ENCODE measurements at places on chromosomes 12 and 14.
A peak's percentile ranks its signal among the peaks of the same experiment; 100 is the strongest.

DNA sequence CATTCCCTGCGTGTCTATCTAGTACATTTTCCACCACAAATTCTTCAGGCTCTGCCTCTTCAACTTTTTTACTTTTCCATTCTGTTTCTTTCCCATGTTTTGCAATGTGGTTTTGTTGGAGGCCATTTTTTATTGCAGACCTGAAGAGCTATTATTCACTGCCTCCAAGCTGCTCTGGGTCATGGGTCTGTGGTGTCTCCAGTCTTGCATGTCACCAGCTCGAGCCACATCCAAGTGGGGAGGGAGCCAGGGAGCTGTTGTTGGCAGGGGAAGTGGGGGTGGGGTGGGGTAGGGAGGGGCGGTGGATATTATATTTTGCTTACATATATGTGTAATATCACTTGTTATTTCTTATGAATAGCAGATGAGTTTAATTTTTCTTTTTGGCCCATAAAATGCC lies 69.1 kb downstream of the VEZT start:
- DNase-seq = no peak

- no peak for DNase-seq
Observed at GRCh38 chr12:101042211-101042610, 167.8 kb downstream of the SLC5A8 start.

DNA sequence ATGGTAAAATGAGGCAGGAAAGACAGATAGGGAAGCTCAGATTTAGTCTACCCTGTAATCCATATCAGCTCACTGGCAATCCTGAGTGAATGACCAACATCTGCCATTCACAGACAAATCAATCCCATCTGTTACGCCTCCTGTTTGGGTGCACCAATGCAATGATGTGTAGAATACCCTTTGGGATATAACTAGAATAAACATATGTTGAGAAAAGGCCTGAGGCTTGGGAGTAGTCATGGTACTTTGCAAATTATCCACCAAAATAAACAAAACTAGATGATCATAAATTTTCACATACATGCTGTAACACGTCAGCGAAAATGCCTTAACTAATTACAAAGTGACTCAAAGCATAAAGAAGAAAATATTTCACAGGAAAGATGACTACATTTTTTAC lies 78.8 kb downstream of the KCNC2 start:
- peak; percentile 56 for DNase-seq

GRCh38 chr12:67940780-67941243 lies 48.4 kb upstream of the IFNG-AS1 start:
- peak; percentile 49 for DNase-seq

- peak; percentile 74 for DNase-seq
Observed at GRCh38 chr14:59363531-59364226, 101.5 kb downstream of the GPR135 start.

GRCh38 chr12:52767020-52767379 lies 10.1 kb downstream of the KRT76 start:
- no peak for DNase-seq

DNA sequence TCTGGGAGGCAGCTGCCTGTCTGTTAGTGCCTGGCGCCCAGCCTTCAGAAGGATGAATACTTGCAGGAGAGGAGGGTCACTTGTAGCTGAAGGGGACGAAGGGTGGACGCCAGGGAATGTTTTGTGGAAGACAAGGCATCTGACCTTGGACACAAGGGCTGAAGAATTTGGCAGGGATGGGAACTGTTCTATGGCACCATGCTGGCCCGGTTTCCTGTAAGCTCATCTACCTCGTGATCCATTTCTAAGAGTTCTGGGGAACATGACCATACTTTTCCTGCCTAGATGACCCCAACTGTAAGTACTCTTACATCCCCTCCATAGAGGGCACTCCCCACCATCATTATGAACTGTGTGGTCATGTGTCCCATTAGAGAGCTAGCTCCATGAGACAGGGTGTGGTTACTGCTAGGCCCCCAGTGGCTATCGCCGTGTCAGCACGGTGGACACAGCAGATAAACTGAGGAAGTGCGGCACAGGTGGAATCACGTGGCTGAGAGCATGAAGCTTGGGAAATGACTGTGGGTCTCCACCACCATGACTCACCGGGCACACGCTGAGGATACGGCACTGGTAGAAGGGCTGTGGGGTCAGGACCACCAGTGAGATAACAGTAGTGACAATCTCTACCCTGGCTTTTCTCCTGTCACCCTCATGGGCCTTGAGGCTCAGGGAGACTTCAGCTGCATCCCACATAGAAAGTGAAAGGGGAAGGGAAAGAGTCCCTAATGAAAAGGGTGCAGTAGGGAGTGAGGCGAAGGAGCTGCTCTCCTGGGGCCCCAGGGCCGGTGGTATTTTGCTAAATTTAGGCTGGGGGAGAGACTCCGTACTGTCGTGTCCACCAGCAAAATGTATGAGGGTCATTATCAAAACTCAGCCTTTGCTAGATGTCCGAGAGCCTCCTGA lies 252.6 kb downstream of the FOXN3 start:
- DNase-seq = no peak

- DNase-seq = peak; percentile 11
Observed at GRCh38 chr12:67826148-67826547, 163.1 kb upstream of the IFNG-AS1 start.

GRCh38 chr12:9346866-9347327 lies 138.7 kb upstream of the PZP start:
- no peak for DNase-seq

- DNase-seq = no peak
Observed at GRCh38 chr12:55901881-55902490, 25.7 kb downstream of the PYM1 start.

GRCh38 chr12:101750152-101750551 lies 10.9 kb upstream of the SYCP3 start:
- DNase-seq = no peak

- DNase-seq = no peak
Observed at GRCh38 chr14:93591506-93591905, 160.8 kb downstream of the UNC79 start.

DNA sequence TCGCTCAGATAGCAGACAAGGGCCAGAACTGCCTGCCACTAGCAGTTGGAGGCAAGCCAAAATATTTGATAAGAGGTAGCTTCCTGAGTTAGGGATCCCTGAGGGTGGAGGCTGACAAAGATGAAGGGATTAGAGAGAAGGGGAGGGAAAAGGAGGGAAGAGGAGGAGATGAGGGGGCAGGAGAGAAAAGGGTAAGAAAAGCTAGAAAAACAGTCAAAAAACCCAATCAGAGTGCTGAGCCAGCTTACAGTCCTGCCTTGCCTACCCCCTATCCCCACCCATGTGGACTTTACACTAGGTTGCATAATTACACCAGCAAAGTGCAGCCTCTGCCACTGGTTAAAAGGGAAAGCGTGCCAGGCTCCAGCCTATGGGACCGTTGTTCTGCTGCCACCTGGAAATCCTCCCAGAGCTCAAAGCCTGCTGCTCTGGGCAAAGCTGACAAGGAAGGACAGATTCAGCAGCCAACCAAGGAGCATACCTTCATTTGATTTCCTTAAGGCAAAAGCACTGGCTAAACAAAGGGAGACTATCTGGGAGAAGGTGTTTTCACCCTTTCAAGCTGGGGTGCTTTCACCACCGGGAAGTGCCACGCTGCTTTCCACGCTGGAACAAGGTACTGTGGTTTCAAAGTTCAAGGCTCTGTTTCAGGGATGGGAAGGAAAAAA lies 3.8 kb upstream of the NUMB start:
- no peak for DNase-seq

DNA sequence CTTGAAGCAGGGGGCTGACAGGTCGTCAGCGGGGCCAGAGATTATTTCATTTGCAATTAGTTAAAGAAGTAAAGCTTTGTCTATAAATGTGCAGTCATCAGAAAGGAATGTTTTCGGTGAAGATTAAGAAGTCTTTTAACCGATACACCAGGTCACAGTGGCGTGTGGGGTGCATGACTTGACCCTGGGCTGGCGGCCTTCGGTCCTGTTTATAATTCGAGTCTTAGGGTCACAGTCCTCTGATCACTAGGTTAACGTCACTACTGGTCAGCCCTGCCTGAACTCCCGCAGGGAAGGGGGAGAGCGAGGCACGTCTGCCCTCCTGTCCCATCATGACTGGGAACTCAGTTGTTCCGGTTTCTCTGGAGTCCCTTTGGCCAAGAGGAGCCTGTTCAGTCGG lies 5.0 kb upstream of the C14orf180 start:
- no peak for DNase-seq
